ENCODE measurements at places on chromosomes 3 and 15.

DNA sequence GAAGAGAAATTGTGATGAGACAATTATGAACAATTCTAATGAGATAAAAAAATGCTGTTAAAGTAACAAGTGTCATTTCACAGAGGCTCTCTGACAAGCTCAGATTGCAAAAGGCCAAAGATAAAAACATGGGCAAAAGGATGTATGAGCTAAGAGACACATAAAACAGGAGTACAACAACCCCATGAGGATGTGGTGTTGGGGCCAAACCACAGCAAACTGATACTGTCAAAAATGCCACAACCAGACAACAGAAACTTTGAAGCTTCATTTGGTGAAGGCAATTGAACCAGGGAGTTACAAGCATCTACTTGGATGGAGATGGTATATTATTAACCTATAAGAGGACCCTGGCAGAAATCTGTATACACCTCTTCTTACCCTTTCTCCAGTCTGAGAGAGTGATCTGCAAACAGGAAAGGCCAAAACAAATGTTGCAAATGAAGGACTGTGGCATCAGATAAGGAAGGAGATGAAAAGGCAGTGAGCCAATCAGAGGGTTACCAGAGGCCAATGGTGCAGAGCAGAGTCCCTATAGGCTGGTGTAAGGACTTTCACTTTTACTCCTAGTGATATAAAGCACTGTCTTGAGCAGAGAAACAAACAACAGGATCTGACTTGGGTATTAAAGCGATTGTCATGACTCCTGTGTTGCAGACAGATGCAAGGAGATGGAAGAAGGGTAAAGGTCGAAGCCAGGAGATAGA lies 659.0 kb downstream of the NTRK3 start:
- no peak for DNase-seq

DNA sequence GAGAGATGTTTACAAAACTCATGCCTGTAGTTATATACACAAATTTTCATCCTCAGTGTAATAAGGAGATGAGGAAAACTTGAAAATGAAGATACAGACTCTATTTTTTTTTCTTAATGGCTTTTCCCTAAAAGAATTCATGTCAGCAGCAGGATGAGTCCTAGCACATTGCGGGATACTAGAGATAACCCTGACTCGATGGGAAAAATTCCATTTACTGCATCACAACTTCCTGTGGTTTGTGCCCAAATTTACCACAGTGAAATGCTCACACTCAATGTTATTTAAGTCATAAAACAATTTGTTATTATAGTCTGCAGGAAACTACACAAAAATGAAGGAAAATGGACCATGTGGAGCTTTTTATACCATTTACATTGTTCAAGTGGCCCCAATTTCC lies 581.9 kb upstream of the ZNF717 start:
- no peak for DNase-seq

- no peak for DNase-seq
These were observed 951 bp downstream of the POMGNT2 start for GRCh38 chr3:43104660-43105595.

- no peak for DNase-seq
These were observed 2.7 kb downstream of the PRICKLE2 start for GRCh38 chr3:64222501-64223111.

- no peak for DNase-seq
These were observed 33.7 kb downstream of the SLC2A2 start for GRCh38 chr3:170992854-170993253.

- DNase-seq = no peak
These were observed 247.7 kb upstream of the CDIN1 start for GRCh38 chr15:36331531-36332275.

- DNase-seq = no peak
These were observed 24.5 kb upstream of the BFSP2 start for GRCh38 chr3:133375403-133375745.

GRCh38 chr15:70257573-70258248 lies 160.0 kb upstream of the TLE3 start:
- DNase-seq = no peak

- DNase-seq = no peak
These were observed 123.4 kb upstream of the MEF2A start for GRCh38 chr15:99442252-99442897.

DNA sequence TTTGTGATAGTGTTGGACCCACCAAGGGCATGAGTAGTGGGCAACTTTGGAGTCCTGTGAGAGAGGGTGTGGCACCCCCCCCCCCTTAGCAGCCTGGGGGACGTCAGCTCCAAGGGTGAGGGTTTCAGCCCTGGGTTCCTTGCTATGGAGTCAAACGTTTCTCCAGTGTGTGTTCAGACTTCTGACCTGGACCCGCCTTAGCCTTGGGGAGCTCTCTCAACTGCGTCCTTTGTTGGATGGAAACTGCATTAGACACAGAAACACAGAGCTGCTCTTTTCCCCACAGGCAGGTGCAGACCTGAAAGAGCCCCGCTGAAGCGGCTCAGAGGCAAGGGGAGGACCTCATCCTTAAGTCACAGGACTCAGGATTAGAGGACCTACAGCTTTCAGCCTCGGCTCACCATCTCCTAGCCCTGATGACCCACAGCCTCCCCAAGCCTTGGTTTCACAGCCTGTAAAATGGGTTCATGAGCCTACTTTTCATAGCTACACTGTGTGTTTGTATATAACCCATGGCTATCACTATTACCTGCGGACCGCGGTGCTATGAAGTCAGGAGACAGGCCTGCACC lies 19.9 kb downstream of the ZNF710 start:
- DNase-seq = no peak

DNA sequence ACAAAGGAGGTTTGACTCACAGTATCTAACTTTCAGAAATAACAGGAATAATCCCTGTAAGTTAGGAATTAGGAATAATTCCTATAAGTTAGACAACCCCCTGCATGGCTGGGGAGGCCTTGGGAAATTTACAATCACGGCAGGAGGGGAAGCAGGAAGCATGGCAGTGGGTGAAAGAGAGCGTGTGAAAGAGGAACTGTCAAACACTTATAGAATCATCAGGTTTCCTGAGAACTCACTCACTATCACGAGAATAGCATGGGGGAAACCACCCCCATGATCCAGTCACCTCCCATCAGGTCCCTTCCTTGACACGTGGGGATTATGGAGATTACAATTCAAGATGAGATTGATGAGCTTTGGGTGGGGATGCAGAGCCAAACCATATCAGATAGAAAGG lies 385.5 kb downstream of the IL20RB start:
- DNase-seq = no peak

GRCh38 chr3:18898911-18899310 lies 249.4 kb upstream of the KCNH8 start:
- no peak for DNase-seq

GRCh38 chr3:129548104-129548965 lies 5.4 kb downstream of the H1-8 start:
- no peak for DNase-seq

DNA sequence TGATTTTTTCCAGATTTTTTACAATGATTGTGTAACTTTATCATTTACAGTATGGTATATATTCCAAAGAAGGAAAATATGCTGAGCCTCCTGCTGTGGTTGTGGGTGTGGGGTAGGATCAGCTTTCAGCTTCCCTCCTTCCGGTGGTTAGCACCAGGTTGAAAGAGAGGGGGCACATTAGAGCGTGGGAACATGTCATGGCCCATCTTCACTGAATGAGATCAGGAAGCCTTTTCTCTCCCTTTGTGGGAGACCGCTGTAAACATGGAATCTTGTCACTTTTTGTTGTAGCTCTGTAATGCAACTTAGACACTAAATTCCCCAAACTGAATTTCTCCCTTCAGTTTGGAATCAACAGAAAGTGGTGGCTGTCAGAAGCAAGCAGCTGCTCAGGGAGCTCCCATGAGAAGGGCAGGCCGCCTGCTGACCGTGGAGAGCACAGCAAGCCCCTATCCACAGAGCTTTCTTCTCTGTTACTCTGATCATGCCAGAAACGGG lies 86.7 kb upstream of the LIMD1 start:
- DNase-seq = no peak

DNA sequence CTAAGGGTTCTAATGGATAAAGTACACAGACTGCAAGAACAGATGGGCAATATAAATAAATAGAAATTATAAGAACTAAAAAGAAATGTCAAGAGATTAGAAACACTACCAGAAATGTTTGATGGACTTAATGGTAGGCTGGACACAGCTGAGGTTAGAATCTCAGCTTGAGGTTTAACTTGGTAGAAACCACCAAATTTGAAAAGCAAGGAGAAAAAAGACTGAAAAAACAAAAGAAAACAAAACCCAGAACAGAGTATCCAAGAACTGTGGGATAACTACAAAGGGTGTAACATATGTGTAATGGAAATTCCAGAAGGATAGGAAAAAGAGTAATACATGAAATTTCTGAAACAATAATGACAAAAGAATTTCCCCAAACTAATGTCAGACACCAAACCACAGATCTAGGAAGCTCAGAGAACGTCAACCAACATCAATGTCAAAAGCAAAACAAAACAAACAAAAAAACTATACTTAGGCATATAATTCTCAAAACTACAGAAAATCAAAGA lies 35.0 kb downstream of the RFX7 start:
- no peak for DNase-seq

DNA sequence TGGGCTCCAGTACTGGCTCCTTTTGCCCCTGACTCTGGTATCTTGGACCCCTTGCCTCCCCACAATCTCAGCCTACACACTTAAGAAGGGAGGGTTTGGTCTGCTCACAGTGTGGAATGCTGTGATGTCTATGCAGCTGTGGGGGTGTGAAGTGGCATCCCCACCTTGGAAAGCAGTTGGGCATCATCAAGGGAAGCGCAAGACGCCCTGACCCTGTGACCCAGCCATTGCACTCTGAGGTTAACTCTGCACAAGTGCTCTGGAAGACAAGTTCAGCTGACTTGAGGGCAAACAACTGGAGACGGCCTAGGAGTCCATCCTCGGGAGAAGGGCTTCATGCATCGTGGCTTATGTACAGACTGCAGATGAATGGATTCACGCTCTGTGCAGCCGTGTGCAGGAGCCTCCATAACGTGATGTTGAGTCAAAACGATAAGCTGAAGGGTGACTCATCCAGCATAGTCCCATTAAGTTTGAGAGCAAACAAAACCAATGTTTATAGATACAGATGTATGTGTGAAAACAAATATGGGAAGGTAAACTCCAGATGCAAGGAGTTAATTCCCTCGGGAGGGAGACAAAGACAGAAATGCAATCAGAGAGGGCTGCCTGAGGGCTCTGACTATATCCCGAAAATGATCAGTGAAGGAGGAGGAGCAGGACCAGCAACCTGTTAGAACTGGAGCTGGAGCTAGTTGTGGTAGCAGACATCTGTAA lies 86.8 kb downstream of the LSM3 start:
- DNase-seq = no peak

GRCh38 chr3:64827431-64827830 lies 139.6 kb upstream of the ADAMTS9 start:
- no peak for DNase-seq

GRCh38 chr3:131406274-131406673 lies 24.7 kb downstream of the NUDT16 start:
- DNase-seq = no peak

DNA sequence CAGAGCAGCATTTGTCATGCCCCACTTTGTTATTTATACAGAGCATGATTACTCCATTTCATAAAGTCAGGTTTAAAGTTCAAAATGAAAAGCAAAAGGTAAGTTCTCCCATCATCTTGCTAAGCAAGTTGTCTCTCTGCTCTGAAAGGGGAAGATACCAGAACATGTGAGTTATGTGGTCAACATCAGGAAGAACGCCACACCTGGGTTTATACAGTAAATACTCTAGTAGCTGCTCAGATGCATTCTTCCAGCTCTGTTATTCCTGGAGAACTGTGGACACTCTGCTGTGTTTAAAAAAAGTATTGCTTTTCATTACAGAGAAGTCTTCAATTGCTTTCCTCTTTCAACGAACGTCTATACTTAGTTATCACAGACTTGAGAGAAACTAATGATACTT lies 145.7 kb downstream of the PLCL2 start:
- no peak for DNase-seq

- DNase-seq = no peak
These were observed 47.8 kb upstream of the RARB start for GRCh38 chr3:25380222-25380739.

DNA sequence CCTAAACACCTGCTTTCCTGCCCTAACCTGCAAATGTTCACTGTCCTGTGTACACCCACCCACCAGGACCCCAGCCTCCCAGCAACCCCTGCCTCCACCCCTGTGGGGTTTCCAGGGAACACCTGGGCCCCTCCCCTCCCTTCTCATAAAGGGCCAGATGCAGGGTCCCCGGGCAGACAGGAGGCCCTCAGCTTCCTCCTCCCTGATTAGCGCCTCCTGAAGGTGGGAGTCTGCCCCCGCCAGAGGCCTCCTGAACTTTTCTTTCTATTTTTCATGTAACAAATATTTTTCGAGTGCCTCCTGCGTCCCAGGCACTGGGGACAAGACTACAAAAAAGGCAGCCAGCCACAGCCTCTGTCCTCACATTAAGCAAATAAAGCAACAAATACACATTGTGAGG lies 135.4 kb upstream of the LINGO1 start:
- no peak for DNase-seq

DNA sequence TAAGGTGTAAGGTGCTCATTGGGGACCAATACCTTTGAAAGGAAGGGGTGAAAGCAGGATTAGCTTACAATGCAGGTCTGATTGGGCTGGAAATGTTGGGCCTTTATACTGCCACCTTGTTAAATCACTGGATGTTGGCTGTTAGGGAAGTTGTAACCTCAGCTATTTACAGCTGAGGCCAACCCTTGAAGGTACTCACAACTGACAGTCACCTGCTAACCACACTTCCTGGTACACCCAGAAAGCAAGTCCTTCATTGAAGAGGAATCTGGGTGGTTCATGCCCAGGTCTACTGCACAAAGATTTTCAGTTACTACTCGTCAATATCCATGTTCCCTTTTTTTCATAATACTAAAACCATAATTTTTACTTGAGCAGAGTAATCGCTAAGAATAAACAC lies 65.4 kb upstream of the CLDN18 start:
- no peak for DNase-seq

- no peak for DNase-seq
These were observed 62.1 kb upstream of the TBC1D23 start for GRCh38 chr3:100198579-100199269.

DNA sequence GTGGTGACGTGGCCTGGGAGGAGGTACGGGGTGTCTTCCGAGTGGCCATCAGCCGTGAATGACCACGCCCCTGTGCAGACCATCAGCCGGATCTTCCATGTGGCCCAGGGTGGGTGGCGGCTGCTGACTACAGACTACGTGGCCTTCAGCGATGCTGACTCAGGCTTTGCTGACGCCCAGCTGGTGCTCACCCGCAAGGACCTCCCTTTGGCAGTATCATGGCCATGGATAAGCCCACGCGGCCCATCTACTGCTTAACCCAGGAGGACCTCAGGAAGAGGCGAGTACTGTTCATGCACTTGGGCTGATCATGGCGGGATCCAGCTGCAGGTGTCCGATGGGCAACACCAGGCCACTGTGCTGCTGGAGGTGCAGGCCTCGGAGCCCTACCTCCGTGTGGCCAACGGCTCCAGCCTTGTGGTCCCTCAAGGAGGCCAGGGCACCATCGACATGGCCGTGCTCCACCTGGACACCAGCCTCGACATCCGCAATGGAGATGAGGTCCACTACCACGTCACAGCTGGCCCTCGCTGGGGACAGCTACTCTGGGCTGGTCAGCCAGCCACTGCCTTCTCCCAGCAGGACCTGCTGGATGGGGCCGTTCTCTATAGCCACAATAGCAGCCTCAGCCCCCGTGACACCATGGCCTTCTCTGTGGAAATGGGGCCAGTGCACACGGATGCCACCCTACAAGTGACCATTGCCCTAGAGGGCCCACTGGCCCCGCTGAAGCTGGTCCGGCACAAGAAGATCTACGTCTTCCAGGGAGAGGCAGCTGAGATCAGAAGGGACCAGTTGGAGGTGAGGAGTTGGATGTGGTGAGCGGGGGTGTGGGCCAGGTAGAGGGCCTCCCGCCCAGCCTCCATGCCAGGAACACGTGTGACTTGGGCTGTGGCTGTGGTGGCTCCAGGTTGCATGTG lies 178.4 kb downstream of the TBC1D2B start:
- DNase-seq = no peak

Data from NCI-H187 treated with DMSO at 0.1 percent for 48 hours (cell line).